ENCODE measurements at places on chromosomes 2 and 18.

DNA sequence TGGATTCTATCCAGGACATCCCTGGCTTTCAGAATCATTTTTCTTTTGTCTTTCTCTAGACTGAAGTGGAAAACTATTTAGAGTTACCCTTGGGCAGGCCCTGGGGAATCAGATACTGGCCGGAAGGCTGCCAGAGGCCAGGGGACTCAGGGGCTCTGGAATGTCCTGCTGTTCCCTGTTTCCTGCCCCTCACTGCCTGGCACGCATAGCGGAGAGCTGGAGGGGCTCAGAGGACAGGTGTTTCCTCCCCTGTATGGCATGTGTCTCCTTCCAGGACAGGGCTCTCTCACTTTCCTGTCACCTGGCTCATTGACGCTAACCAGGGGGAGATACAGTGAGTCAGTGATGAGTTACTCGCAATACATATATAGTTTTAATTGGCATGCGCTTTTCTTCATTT lies 38.8 kb downstream of the DYSF start:
- no peak for DNase-seq

DNA sequence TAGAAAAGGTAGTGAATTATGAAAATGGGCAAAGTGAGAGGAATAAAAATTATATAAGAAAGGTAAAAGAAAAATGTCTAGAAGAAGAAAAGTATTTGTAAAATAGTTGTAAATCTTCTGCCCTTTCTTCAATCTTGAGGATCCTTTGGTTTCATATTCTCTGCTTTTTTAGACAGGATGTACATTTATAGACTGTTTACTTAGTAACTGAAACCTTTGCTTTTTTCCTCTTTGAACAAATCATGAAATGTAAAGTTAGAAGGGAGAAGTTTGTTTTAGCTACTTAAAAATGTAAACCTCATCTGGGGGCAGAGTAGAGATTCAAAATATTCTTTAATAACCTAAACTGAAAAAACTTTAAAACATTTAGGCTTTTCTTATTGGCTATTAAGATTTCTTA lies 150.4 kb upstream of the ITGA4 start:
- no peak for DNase-seq

DNA sequence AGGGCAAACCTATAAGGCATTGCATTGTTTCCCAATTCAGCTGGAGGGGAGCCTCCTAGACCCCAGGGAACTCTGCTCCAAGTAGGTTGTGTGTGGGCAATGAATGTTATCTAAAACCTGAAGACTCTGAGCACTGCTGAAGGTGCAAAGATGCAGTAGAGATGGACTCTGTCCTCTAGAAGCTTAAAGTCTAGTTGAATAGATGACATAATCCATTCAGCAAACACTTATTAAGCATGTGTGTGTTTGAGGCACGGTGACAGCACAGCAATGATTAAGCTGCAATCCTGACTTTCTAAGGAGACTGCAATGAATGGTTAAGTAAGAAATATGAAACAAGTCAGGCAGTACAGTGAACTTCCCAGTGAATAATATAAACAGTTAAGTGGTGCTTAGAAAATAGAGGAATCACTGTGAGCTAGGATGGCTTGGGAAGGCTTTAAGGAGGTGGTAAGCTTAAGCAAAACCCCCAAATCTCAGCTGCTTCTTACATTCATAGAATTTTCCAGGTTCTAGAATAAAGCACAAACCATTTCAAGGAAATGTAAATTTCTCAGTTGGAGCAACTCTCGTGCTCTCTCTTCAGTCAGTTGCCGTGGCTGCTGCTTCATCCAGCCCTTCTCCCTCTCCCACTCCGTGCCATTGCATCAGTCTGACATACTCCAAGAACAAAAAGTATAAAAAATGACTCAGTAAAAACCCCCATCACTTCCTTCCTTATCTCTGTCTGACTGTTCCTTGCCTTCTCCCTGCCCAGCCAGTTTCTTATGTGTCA lies 19.1 kb downstream of the MXD1 start:
- no peak for DNase-seq

GRCh38 chr18:48493434-48494230 lies 45.2 kb upstream of the CTIF start:
- DNase-seq, result no peak

GRCh38 chr2:18741895-18742732 lies 152.7 kb upstream of the NT5C1B start:
- DNase-seq, result no peak

DNA sequence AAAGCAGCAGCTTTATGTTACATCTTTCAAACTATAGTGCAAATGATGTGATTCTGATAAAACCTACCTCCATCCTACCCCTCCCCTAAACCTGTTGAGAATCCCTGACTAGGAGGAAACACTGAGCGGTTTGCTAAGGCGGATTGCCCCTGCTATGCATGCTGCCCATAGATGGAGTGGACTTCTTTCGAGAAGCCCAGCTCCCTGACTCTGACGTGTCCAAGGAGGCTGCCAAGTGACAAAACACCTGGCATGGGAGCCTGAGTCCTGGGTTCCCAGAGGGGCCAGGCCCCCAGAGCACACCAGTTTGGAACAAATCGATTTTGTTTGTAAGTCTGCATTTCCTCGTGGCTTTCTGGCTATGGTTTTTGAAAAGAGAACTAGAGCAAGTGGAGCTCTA lies 1.4 kb upstream of the UXS1 start:
- DNase-seq, result no peak

DNA sequence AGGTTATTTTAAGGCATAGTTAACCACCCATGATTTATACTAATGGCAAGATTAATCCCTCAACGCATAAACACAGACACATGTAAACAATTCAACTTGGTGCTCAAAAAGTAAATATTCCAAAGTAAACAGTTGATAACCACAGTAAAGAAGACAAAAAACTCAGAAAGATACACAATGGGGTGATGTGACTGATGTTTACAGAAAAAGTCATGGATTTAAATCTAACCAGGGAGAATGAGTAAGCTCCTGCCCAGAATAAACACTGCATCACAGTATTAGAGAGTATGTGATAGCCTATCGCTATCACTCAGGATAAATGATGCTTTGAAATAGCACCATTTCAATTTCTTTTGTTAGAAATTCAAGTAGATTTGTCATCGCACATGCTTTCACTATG lies 49.3 kb downstream of the HIBCH start:
- no peak for DNase-seq

DNA sequence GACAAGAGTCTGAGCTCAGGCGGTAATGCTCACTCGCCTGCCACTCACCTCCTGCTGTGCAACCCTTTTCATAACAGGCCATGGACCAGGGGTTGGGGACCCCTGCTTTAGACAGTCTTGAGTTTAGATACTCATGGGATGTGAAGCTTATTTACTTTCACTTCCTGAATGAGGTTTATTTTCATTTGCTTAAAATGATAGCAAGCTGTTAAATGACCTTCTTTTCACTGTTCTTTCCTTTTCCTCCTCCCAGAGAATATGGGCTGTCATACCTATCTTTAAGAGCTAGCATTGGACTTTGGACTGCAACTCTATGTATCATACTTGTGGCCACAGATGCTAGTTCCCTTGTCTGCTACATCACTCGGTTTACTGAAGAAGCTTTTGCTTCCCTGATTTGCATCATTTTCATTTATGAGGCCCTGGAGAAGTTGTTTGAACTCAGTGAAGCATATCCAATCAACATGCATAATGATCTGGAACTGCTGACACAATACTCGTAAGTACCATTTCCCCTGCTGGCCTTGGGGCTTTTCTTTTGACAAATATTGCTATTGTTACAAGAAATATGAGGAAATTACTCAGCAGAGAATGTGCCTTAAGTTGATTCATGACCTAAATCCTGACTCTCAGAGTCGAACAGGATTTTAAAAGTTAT lies 168.5 kb downstream of the DPP4 start:
- DNase-seq, result no peak

GRCh38 chr2:66202586-66202985 lies 232.3 kb upstream of the MEIS1 start:
- no peak for DNase-seq

GRCh38 chr18:21456428-21457178 lies 143.9 kb downstream of the ESCO1 start:
- DNase-seq, result no peak

DNA sequence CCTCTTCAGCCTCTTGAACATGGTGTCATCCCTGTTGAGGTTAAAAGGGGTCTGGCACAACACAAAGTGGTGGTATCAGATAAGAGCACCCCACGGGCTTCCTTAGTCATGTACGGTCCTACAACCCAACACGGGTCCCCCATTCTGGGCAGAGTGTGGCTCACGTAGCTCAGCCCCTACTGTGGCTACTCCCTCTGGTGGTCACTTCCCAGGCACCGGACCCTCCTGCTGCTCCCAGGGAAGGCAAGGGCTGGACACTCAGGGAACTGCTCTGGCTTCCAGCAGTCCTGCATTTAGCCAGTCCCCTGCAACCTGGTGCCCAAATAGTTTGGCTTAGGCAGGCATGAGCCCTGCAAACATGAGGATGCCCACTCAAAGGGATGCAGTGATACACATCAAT lies 58.6 kb downstream of the GALNT14 start:
- DNase-seq, result no peak

DNA sequence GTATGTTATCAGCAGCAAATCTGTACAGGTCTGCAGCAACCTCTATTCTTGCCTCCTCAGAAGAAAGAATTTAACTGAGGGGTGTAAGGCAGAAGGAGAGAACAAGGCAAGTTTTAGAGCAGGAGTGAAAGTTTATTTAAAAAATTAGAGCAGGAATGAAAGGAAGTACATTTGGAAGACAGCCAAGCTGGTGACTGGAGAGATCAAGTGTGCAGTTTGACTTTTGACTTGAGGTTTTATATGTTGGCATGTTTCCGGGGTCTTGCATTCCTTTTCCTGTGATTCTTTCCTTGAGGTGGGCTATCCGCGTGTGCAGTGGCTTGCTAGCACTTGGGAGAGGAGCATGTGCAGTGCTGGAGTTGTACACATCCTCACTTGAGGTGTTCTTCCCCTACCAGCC lies 16.5 kb upstream of the CERS6 start:
- no peak for DNase-seq

DNA sequence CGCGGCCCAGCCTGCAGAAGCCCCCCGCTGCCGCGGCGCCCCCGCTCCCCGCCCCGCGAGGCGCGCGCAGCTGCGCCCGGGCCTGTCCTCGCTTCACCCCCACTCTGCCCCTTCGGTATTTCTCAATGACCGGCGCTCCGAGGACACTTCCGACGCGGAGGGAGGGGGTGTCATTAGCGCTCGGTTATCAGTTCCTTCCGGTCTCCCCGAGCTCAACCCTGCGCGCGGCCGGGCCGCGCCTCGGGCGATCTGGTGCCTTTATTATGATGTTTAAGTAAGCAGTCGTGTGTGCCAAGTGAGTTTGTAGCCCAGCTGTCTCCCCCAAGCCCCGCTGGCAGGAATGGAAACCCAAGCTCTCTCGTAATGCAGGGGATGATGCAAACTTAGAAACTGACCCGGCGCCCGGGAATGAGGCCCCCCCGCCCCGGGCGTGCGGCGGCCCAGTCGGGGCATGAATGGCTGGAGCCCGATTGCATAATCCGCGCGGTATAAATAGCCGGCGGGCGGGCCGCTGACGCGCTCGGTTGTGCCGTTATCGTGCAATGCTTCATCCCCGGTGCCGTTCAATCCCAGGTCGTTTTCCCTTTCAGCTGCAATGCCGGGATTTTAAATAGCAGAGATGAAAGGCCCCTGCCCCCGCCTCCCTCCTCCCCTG lies 3.9 kb upstream of the SPRED2 start:
- DNase-seq, result peak; percentile 89

DNA sequence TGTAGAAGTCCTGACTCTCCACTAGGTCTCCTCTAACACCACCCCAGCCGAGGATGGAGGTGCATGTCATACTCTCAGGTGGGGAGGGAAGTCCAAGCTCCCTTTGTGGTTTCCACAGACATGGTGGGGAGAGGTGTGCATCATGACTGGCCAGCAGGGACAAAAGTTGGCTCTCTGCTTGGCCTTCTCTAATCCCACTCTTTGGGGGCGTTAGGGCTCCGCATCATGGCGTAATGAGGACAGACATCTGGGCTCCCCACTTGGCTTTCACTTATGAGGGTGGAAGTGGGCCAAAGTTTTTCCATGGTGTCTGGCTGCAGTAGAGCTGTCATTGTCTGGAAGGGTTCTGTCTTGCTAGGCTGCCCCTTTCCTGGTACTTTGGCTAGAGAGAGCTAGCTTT lies 80.7 kb upstream of the DAPL1 start:
- no peak for DNase-seq

DNA sequence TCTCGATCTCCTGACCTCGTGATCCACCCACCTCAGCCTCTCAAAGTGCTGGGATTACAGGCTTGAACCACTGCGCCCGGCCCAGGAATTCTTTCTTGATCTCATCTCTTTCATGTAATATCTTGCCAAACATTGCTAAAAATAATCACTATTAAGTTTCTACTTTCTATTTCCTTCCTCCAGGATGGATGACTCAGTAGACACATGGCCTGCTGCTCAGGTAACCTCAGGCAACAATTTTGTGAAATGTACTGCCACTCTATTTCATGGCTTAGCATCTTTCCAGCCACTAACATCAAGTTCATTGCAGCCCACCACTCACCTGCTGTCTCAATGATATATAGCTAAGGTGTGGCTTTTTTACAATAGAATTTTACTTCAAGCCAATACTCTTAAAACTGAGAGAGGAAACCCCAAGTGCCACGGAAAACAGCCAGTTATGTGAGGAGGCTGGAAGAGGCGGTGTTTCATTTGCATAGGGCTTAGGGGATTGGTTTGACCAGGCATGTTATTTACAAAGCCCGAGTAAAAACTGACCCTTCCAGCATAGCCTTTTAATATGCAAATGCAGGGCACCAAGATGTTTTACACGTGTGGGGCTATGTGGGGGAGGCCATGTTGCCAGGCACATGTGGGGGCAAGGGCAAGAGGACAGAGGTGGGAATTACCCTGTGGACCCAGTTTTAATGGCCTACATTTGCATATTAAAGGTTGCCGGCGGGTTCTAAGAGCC lies 11.3 kb upstream of the SUMO1 start:
- DNase-seq, result no peak

GRCh38 chr2:155301221-155301620 lies 602.7 kb downstream of the KCNJ3 start:
- no peak for DNase-seq

- no peak for DNase-seq
These were observed 8.4 kb downstream of the SP5 start for GRCh38 chr2:170723446-170723958.

GRCh38 chr2:192413812-192414681 lies 219.3 kb upstream of the TMEFF2 start:
- DNase-seq, result no peak

DNA sequence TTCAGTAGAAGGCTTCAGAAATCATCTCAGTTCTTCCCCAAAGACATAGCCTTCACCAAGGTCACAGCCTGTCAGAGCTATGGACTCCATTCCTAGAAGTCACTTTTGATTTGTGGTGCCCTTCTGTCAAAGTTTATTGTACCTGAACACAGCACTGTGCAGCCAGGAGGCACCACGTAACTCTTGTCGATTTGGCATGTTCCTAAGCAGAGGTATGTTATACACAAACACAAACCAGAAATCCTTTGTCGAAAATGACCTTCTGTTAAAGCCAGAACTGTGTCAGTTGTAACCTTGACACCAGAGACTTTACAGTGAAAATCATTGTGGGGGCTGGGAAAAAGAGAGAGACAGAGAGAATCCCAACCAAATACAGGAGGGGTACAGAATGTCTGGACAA lies 62.6 kb upstream of the SGPP2 start:
- DNase-seq, result no peak
